ENCODE measurements at places on chromosomes 16 and 17.
A peak's percentile ranks its signal among the peaks of the same experiment; 100 is the strongest.

DNA sequence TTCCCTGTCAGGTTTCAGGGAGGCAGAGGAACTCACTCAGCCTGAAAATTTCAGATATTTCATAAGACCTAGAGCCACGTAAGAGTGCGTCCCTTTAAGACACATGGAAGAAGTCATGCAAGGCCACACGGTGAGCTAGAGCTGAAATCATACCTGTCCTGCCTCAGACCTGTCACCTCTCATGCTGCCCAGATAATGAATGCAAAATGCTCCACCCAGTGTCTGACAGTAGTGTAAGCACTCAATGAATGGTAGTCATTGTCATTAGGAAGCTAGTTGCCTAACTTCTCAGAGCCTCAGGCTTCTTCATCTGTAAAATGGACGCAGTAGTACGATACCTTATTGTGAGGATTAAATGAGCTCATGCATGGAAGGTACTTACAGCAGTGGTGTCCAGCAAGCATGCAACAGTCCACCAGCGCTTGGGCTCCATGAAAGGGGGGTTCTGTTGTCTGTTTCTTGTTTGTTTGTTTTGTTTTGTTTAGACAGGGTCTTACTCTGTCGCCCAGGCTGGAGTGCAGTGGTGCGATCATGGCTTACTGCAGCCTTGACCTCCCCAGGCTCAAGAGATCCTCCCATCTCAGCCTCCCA, 60.7 kb downstream of the WSB1 start:
- DNase-seq, result peak; percentile 31

DNA sequence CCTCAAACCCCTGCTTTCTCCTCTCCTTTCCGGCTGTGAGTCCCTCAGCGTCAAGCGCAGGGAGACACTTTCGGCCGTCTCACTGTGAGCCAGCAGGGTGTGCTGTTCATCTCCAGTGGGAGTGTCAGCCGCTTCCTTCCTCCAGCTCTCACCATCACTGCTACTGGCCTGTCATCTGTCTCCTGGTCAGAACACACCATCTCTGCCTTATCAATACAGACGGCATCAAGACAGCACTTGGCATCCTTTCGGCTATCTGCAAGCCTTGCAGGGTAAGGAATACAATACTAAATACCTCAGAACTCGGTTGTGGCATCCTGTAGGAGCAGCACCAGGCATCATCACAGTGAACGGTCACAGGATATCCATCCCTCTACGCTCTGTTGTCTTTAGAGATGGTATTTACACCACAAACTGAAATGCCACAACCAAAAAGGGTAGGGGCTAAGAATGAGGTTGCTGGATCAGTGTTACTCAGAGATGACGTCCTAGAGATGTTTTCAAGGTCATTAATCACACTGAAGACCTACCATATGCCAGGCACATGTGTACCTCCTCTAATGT, 20.7 kb upstream of the CMTM4 start:
- no peak for DNase-seq

GRCh38 chr17:1714427-1714979, 4.3 kb upstream of the TLCD2 start:
- peak; percentile 89 for DNase-seq

DNA sequence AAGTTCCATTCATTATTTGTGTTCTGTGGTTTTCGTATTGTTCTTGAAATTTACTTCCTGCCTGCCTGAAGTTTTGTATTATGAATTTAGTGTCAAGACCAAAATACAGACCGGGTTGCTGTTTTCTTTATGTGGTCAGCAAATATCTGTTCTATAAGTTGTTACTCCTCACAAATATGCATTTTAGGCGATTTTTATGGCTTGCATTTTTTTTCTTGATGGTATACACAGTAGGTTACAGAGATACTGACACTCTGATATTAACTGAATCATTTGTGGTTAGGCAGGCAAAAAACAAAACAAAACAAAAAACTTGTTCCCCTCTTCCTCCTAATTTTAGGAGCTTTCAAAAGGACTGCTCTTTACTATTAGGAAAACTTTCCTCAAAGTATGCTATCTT, 52.6 kb downstream of the BCAS3 start:
- DNase-seq, result no peak

GRCh38 chr16:86151239-86151851, 252.4 kb downstream of the IRF8 start:
- DNase-seq, result no peak

DNA sequence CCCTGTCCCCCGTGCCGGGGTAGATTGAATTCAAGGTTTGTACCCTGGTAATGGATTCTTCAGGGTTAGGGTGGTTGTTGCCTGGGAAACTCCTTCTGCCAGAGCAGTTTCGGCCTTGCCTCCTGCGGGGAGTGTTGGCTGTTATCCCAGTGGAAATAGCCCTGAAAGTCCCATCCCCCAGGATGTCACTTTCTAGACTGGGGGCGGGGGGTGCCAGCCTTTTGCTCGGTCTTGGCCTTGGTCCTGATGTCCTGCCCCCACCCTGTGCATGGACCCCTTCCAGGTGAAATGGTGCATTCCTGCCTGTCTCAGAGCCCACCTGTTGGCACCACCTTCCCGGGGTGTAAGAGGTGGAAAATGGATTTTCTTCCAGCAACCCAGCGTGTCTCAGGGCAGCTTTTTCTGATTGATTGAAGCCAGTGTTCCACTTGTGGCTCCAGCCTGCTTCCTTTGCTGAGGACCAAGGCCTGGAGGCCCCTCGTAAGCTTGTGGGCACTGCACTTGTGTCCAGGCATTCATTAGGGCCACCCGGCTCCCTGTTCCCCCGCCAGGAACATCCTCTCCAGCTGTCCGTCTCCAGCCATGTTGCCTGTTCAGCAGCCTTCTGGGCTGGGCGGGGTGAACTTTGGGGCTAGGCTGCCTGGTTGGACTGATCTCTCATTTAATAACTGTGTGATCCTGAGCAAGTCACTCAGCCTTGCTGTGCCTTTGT, 25.6 kb downstream of the MGAT5B start:
- peak; percentile 7 for DNase-seq

DNA sequence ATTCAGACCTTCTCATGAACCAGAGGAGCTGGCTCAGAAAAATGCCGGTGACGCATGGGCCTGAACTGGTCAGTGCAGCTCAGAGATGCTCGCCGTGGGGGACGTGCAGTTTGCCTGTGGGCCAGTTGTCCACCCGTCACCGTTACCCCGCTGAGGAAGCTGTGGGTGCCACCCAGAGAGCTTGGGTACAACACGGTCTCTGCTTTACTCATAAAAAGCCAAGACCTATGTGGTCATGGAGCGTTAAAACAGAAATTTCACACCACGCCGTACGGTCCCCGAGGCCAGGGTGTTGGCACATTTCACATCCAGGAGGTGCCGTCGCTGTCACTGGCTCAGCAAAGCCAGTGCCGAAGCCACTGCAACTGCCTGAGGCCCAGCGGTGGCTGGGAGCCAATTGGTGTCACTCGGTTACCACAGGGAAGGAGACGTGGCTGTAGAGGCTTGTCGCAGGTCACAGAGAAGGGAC, 120.9 kb downstream of the METRNL start:
- no peak for DNase-seq

GRCh38 chr17:9232591-9233270, 211.4 kb downstream of the NTN1 start:
- DNase-seq, result no peak

DNA sequence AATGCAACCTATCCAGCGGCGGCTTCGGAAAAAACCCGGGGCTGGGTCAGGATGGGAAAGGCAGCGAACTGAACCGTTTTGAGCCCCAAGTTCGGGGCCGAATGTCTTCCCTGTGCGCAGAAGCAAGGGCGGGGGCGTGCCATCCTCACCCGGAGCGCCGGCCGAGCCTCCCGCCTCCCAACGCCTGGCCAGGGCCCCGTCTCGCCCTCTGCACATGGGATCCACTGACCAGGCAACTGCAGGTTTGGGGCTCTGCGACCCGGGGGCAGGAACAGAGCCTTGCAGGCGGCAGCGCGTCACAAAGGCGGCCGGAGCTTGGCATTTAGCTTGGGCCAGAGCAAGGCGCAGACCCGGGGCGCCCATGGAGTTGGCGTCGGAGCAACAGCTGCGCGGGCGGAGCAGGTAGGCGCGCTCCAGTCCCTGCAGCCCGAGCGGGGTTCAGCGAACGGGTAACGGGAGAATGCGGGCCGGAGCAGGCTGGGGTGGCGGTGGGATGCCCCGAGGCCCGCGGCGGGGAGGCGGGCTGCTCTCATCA, at the start of gene FBXO39:
Gene FBXO39, plus strand, starts transcription at position 345 of the 535 bp plus-strand sequence. CDS start 3,654 bp downstream, outside the sequence.
- no peak for DNase-seq

GRCh38 chr17:77734371-77735080, 224.0 kb upstream of the TNRC6C start:
- peak; percentile 61 for DNase-seq

DNA sequence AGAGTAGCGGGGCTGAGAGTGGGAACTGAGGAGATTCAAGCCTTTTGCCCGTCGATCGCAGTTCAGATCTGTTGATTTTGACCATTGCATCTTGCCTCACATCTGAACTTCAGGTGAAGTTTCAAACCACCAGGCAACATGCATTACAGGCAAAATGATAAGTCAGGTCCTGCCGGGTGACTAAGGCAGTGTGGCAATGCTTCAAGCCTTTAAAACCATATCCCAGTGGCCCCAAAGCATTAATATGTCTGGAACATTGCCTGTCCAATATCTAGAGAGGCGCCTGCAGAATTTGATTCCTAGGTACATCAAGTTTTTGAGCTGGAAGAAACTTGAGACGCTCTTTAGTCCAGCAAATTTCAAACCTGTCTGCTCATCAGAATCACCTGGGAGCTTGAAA, 502.8 kb downstream of the MAF start:
- DNase-seq, result no peak

GRCh38 chr17:20908313-20909267, 134.2 kb downstream of the USP22 start:
- peak; percentile 88 for DNase-seq

- DNase-seq, result no peak
These were observed 9.4 kb upstream of the SLC52A1 start for GRCh38 chr17:5044630-5045029.

GRCh38 chr16:85612191-85612800, 826 bp upstream of the GSE1 start:
- DNase-seq, result peak; percentile 54

DNA sequence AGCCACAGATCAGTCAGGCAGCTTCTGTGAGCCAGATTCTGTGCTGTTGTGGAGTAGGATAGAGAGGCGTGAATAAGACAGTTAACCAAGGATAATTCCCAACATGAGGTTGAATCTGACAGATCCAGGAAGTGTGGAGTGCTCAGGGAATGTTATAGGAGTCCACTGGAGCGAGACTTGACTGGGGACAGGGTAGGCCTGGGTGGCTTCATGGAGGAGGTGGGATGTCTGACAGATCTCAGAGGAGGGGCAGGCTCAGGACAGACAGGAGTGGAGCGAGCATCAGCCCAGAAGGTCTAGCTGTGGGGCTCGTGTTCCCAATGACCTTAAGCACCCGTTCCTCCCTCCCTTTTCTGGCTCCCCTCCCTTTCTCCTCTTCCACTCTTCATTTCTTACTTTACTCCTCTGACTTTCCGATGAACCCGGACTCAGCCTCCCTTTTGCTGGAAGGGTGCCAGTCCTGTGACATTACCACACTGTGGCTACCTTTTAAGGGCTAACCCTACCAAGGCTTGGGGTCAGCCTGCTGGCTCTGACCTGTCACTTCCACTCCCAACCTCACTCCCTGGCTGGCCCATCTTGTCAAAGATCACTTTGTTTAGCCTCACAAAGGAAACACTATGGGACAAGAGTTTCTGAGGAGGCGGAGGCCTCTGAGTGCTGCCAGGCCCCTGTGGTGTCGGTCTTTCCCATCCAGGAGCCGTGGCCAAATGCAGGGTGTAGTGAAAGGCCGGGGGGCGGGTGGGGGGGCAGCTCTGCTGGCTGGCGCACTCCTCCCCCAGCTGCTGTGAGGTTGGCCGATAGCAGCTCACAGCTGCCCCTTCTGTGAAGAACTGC, 28.5 kb upstream of the EFCAB13 start:
- peak; percentile 8 for DNase-seq

DNA sequence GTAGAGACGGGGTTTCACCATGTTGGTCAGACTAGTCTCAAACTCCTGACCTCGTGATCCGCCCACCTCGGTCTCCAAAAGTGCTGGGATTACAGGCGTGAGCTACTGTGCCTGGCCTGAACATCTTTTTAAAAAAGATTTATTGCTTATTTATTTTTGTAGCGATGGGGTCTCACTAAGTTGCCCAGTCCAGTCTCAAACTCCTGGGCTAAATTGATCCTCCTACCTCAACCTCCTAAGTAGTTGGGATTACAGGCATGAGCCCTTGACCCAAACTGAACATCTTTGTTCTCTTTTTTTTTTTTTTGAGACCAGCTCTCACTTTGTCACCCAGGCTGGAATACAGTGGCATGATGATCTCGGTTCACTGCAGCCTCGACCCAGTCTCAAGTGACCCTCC, 27.5 kb downstream of the DDX19A start:
- no peak for DNase-seq

GRCh38 chr16:8667492-8667891, 6.9 kb upstream of the ABAT start:
- DNase-seq, result no peak

DNA sequence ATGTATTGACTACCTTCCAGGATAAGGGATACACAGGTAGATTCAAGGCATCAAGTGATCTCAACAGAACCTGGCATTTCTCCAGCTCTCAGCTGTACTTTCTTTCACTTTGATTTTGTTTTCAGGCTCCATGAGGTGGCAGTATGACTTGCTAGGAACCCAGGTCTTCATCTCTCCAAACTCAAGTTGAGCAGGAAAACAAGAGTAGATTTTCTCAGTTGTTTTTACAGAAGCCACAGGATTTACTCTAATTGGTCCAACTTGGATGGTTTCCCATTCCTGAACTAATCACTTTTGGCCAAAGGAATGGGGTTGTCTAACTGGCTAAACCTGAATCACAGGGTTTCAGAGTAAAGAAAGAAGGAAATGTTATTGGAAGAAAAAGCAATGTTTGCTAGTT, 146.6 kb downstream of the TRIM37 start:
- DNase-seq, result peak; percentile 48

- DNase-seq, result peak; percentile 79
These were observed 11.7 kb upstream of the SLC47A2 start for GRCh38 chr17:19728084-19728495.

GRCh38 chr16:10895053-10895946, 18.3 kb downstream of the CIITA start:
- no peak for DNase-seq

- no peak for DNase-seq
These were observed 1.0 kb upstream of the KRTAP3-1 start for GRCh38 chr17:41009936-41010335.

- peak; percentile 89 for DNase-seq
These were observed 2.4 kb downstream of the DOK4 start for GRCh38 chr16:57483725-57484514.

- no peak for DNase-seq
These were observed 63.5 kb upstream of the PLCG2 start for GRCh38 chr16:81715358-81716196.
